ENCODE measurements at places on chromosomes 7 and 10.
A peak's percentile ranks its signal among the peaks of the same experiment; 100 is the strongest.

- no peak for DNase-seq
Observed at GRCh38 chr10:95478185-95478584, 83.0 kb downstream of the SORBS1 start.

DNA sequence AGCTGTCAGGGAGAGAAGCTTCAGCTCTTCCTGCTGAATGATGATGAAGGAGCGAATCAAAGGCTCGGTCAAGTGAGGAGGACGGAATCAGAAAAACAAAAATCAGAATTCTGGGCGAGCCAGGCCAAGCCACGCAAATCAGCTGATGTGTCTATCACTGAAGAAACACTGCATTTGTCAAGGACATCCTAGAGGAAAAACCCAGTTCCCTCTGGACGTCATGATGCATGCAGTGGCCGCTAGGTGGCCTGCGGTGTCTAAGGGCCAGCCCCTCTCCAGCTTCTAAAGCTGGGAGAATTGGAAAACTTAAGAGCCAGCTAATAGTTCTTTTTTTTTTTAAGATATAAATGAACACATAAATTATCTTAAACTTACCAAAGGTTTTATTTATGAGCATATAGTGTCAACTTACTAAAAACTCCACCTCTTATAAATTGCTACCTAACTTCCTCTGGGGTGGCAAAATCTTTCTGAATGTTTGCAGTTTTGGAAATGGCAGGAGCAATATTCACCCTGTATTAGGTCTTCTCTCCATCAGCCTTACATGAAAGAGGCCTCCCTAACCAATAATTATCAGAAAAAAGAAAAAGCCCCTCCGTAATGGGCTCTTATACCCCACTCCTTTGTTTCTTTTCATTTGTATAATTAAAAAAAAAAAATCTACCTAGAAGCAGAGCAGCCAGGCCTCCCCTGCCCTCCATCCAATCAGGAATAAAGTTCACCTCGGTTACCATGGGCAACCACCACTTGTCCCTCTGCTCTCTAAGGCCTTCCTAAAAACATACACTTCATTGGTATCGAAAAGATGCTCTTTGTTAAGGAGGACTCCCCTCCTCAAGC is 186.8 kb downstream of the USP6NL start:
- peak; percentile 53 for DNase-seq

GRCh38 chr10:119755446-119755845 is 29.6 kb downstream of the INPP5F start:
- DNase-seq, result no peak

DNA sequence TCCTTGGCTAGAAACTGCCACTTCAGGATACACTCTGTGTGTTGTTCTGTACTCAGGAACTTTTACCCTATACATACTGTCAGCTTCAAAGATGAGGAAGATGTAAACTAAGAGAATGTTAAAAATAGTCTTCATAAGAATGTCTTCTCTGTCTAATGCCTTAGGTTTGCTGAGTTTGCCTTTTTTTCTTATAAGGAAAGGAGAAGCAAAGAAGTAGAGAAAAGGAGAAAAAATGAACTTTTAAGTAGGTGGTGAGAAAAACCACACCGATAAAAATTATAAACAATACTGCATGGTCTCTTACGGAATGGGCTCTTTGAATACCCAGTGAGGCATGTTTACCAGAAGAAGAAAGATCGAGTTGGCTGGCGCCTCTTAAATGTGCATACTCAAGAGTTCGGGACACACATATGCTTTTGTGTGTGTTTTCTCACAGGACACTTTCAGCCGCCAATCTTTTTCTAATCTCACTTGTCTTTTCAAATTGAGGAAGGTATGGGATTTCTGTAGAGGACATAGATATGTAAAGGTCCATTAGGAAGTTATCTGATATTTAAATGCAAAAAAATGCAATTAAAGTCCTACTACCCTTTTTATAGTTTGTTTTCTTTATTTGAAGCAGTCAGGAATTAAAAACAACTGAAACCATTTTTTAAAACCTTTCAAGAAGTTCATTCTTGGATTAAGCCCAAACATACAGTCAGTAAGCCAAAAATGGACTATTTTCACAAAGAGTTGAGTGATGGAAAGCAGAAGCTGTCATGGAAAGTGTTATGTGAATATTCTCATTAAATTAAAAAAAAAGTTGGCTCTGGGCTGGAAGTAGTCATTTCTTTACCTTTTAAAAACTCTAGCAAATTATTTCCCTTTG is 100.6 kb upstream of the MDFIC start:
- DNase-seq, result no peak

DNA sequence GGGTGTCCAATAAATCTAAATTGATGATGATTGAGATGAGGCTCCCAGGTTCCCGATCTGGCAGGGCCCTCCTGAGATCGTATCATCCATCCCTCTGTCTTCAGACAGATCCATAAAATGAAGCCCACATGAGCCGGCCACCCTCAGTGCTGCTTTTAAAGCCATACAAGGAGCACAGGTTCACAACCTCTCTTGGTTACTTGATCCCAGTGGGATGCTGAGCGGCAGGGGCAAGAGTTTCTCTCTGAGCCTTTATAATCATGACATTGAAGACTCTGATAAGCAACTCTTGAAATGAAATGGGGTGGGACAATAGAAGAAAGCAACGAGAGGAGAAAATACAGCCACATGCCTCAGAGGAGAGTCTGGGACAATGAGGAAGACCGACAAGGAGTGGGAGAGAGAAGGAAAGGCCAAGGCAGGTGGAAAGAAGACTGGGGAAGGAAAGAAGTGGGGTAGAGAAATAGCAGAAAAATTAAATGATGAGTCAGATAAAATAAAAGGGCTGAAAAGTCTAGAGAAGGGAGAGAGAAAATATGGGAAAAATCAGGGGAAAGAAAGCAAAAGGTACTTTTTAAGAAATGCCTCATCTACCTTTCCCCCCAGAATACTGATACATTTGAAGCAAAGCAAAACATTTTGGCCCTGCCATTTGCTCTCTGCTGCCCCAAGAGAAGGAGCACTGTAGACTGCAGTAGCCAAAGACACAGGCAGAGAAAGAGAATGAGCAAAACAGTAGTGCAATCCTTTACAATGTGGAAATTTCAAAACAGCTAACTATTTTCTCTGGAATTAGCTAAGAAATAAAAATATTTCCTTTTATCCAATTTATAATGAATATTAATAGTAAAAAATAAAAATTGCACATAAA is 14.6 kb downstream of the GBX1 start:
- DNase-seq, result no peak

DNA sequence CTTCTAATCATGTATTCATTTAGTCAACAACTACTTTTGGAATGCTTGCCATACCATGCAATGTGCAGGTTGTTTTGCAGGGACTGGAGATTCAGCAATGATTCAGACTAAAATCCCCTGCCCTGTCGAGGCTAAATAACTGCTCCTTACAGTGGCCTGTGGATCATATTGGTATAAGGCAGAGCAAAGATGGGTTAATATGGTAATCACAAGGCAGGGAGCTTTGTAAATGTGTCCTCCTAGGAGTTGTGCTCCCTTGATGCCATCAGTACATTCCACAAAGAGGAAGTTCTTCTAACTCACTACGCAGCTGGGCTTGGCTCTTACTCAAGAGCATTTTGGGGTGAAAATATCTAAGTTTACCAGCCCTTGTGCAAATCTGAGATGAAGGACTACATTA is 614 bp upstream of the IFIT2 start:
- no peak for DNase-seq

DNA sequence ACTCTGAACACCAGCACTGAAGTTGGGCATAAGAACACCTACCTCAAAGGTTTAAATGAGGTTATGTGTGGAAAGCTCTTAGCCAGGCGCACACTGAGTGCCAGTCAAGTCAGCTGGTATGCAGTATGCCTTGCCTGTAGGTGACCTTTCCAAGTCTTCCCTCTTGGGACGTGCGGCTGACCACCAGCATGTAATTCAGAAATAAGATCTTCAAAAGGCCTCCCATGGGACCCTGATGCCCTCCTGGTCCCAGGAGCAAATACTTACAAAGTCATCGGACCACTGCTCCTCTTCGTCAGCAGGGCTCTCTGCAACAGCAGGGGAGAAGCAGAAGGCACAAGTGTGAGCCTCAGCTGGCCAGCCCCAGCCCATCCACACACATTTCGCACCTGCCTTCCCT is 40.8 kb downstream of the BLNK start:
- DNase-seq, result no peak

GRCh38 chr7:50782375-50783208 is at the start of gene GRB10:
GRB10 (minus strand) TSS chr7:50782896; CDS start chr7:50732322, 50,574 bp downstream.
- peak; percentile 10 for DNase-seq

GRCh38 chr10:1933215-1933614 is 195.9 kb upstream of the ADARB2 start:
- no peak for DNase-seq

GRCh38 chr10:48361176-48361575 is 54.7 kb downstream of the MAPK8 start:
- DNase-seq, result no peak

DNA sequence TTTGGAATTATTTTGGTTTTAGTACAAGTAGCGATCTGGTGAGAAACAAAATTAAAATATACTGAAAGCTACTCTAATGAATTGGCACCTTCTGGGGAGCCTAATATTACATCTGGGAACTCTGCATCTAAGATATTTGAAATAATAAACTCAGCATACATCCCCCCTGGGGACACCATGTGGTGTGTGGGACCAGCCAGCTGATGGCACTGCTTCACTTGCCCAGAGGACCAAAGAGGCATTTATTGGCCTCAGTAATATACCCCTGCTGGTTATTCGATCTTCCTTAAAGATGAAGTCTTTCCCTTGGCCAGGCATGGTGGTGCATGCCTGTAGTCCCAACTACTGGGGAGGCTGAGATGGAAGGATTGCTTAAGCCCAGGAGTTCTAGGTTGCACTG is 195.1 kb upstream of the AUTS2 start:
- DNase-seq, result peak; percentile 22

DNA sequence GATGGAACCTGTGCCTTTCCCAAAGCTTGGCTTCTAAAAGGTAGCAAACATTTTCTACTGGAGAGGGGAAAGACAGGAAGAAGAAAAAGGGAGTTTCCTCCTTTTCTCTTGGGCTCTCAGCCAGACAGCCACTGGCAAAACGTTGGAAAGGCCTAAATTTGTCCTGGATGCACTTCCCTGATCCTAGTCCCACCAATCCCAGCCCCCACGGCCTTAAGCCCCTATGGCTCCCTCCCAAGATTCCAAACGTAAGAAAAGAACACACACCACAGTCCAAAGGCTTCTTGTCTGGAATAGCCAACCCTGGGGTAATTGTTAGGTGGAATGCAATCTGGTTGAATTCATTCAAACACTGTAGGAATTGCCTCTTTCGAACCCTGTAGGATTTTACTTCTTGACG is 959 bp upstream of the TLX1 start:
- no peak for DNase-seq

- no peak for DNase-seq
Observed at GRCh38 chr10:127998501-127999144, 91.7 kb downstream of the PTPRE start.

- no peak for DNase-seq
Observed at GRCh38 chr7:1654111-1654510, 16.0 kb upstream of the ELFN1 start.

DNA sequence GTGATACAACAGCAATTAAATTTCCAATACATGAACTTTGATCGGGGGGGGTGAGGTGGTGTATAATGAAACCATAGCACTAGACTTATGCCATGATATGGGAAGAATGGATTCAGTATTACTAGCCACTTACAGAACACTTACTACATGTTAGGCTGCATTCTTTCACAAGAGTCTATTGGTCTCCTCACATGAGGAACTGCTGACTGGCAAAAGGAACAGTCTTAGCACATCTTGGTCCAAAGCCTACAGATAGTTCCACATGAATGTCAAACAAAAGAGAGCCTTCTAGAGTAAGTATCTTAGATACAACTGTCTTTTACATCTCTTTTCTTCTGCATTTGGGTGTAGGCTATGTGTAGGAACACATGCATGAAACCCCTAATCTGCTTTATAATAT is 115.9 kb upstream of the DNAJB12 start:
- no peak for DNase-seq

DNA sequence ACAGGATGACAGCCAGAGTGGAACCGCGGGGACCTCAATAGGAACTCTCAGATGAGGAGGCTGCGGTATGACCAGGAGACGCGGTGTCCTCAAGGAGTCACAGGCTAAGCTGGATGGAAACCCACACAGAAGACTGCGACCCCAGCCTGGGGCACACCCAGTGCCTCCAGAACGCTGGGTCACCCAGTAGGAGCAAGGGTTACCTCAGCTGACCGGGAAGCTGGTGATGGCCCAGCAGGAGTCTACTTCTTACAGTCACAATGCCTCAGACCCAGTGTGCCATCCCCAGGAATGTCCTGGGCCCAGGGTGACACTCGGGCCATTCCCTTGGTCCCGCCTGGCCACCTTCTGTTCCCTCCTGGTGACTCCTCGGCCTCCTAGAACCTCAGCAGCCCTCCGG is 29.9 kb downstream of the CNPY1 start:
- no peak for DNase-seq

GRCh38 chr7:107593025-107593410 is 13.0 kb downstream of the BCAP29 start:
- DNase-seq, result no peak

GRCh38 chr7:47937065-47937687 is 11.1 kb downstream of the PKD1L1 start:
- DNase-seq, result no peak

- DNase-seq, result no peak
Observed at GRCh38 chr7:15618275-15618674, 56.5 kb upstream of the AGMO start.

- no peak for DNase-seq
Observed at GRCh38 chr10:88110355-88110754, 246.9 kb downstream of the PTEN start.

- no peak for DNase-seq
Observed at GRCh38 chr7:46015107-46015868, 94.2 kb upstream of the IGFBP3 start.

GRCh38 chr7:148436135-148436534 is 154.4 kb upstream of the C7orf33 start:
- no peak for DNase-seq

DNA sequence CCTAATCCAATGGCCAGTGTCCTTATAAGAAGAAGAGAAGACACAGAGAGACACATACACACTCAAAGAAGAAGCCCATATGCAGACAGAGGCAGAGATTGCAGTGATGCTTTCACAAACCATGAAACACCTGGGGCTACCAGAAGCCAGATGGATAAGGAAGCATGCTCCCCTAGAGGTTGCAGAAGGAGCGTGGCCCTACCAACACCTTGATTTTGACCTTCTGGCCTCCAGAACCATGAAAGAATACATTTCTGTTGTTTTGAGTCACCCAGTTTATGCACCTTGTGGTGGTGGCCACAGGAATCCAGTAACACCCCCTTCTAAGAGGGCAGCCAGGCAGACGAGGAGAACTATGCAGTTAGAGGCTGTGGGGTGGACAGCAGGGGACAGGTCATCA is 43.5 kb downstream of the AOC1 start:
- no peak for DNase-seq

GRCh38 chr10:71811351-71811750 is 38.0 kb upstream of the VSIR start:
- DNase-seq, result no peak

All from NCI-H1092 (cell line).